ENCODE measurements at places on chromosomes 11 and 22.

- no peak for DNase-seq
Measured at GRCh38 chr11:96197801-96198701, 144.9 kb downstream of the MAML2 start.

GRCh38 chr22:22702237-22703202 is 58.1 kb downstream of the GGTLC2 start:
- DNase-seq: no peak

- no peak for DNase-seq
Measured at GRCh38 chr11:64139049-64139448, 26.9 kb downstream of the MACROD1 start.

DNA sequence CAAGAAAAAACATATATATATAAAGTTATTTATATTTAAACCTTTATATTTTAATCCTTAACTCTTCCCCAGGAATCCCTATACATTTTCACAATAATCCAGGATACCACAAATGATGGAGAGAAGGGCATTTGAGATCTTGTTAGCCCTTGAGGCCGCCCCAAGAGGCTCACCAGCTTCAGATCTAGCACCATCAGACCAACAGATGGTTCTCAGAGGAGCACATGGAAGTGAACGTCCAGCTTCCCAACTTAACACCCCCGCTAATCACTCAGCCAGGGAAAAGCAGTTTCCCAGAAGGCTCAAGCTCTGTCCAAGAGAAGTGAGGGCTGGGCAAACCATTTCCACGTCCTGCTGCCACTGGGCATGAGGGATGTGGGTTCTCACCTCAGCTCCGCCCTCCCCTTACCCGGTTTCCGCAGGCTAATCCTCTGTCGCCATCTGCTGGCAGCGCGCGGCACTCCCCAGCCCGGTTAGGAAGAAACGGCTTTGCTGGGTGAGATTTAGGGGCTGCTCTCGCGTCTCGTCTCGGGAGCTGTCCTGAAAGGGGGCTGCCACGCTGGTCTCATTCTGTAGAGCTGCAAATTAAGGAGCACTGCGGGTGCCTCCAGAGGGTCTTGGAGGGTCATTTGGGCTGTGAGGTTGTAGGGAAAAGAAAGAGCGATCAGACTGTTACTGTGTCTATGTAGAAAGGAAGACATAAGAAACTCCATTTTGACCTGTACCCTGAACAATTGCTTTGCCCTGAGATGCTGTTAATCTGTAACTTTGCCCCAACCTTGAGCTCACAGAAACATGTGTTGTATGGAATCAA is 6.8 kb upstream of the FAM111A start:
- peak; percentile 80 for DNase-seq

- no peak for DNase-seq
Measured at GRCh38 chr11:35107861-35108260, 31.1 kb upstream of the CD44 start.

GRCh38 chr11:36492724-36493304 is 17.3 kb downstream of the TRAF6 start:
- DNase-seq: no peak

DNA sequence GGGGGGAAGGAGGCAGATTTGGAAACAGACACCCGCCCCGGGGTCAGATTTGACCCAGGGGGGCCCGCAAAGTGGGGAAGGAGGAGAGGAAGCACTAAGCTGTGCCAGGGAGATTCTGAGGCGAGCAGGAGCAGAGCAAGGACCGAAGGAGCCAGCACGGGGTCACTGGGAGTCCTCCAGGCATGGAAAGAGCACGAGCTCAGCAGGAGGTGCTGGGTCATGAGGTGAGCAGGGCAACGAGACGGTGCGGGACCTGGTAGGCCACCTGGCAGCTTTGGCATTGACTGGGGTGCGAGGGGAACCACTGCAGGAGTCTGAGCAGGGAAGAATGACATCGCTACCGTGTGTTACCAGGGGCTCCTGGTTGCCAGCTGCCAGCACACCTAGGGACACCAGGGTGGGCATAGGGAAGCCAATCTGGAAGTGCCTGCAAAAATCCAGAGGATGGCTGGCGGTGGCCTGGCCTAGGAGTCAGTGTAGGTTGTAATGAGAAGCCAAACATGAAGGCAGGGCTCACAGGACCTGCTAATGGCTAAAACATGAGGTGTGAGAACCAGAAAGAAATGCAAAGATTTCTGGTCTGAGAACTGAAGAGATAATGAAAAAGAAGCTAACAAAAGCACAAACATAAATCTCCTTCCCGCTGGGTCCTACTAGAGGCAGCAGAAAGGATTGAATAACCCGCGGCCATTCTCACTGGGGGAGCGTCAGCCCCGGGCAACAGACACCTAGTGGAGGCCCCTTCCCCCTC is 63.5 kb downstream of the MICAL3 start:
- no peak for DNase-seq

GRCh38 chr11:46916286-46917108 is 1.9 kb downstream of the LRP4 start:
- no peak for DNase-seq

DNA sequence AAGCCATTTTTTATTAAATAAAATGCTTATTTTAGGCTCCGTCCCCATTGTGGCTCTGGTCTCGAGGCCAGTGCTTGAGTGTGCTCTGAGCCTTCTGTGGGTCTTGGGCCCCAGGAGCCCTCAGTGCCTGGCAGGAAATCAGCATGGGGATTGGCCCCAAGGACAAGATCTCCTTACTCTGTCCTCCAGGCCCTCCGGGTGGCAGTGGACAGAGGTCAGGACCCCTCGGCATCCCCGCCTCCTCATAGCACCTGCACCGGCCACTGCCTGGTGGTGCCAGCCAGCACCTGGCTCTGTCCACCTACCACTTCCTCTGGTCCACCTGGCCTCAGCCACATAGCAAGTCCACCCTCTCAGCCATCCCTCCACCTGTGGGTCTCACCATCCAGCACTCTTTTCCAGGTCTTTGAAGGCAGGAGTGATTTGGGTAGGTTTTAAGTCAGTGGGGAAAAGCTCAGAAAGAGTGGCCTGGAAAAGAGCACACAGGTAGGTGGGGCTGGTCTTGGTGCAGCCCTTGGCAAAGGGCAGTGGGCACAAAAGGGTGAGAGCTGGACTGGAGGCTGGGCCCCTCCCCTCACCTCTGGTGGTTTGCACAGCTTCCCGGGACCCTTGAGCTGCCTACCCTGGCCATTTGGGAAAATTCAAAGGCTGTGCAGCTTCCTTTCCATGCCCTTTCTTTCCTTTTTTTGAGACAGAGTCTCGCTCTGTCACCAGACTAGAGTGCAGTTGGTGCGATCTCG is 3.5 kb downstream of the CLDN5 start:
- no peak for DNase-seq

DNA sequence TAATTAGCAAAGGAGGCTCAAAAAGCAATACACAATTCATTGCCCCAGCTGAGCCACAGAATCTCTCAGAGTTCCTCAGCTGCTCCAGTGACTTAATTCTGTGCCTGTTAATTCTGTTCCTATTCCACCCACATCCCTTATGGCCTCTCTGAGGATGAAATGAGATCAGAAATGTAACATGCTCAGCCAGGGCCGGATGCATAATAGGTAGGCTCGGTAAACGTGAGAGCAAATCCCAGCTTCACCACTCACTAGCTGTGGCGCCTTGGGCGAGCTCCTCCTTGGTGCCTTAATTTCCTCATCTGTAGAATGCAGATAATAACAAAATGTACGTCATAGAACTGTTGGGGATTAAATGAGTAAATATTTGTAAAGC is 42.8 kb upstream of the DKK3 start:
- DNase-seq: no peak

DNA sequence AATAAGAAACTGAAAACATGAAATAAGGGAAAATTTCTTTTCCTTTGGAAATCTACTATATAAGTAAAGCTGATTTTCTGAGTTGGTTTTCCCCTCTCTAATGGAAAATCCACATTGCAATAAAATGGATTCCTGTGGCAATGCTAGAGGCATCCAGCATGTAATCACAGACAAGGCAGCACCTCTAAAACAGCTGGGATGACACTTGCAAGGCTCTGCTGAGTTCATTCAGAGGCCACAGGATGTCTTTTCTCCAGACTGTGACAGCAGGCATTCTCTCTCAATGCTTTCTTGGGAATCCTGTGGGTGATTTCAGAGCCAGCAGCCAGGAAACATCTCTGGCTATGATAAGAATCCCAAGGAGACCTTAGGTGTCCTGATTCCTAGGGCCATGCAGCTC is 201.3 kb upstream of the BLID start:
- DNase-seq: no peak

DNA sequence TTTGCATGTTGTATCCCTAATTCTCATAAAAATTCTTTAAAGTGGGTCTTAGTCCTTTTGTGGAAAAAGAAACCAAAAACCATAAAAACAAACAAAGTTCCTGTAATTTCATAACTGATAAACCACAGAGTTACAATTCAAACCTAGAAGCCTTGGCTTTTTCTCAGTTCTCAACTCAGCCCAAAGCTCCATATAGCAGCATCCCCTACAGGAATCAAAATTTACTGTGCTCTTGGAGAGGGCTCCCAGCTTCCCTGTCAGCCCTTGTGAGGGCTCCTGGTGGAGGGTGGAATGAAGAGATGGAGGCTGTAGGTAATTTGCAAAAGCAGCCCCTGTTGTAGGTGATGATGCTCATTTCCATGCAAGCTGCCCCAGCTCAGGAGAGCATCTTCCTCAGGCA is 506.1 kb upstream of the KIRREL3 start:
- DNase-seq: no peak

GRCh38 chr22:37503850-37504249 is 15.4 kb downstream of the CARD10 start:
- no peak for DNase-seq

- DNase-seq: no peak
Measured at GRCh38 chr11:74989260-74989638, 516 bp downstream of the NEU3 start.

GRCh38 chr11:47345890-47346563 is 6.5 kb downstream of the MYBPC3 start:
- DNase-seq: no peak

GRCh38 chr11:12211331-12212065 is 101.1 kb downstream of the MICAL2 start:
- no peak for DNase-seq

DNA sequence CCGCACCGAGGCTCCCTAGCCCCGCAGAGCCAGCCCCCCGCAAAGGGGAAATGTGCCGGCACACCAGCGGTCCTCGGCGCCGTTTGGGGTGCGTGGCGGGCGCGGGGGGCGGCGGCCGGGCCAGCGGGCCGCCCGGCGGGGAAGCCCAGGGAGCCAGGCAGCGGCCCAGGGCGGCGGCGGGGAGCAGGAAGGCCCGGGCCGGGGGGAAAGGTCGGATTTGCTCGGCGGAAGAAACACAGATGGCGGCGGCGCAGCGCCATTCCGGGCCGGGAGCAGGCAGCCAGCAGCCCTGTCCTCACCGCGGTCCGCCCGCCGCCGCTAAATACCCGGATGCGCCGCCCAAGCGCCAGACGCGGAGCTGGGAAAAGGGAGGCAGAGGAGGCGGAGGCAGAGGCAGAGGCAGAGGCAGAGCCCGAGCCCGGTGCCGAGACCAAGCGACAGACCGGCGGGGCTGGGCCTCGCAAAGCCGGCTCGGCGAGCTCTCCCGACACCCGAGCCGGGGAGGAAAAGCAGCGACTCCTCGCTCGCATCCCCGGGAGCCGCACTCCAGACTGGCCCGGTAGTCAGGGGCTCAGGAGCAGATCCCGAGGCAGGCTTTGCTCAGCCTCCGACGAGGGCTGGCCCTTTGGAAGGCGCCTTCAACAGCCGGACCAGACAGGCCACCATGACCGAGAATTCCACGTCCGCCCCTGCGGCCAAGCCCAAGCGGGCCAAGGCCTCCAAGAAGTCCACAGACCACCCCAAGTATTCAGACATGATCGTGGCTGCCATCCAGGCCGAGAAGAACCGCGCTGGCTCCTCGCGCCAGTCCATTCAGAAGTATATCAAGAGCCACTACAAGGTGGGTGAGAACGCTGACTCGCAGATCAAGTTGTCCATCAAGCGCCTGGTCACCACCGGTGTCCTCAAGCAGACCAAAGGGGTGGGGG is 2.6 kb upstream of the GCAT start:
- DNase-seq: peak; percentile 70

- no peak for DNase-seq
Measured at GRCh38 chr22:42179616-42180015, 49.0 kb upstream of the CYP2D6 start.

- DNase-seq: no peak
Measured at GRCh38 chr11:9577556-9577955, 4.1 kb downstream of the WEE1 start.

DNA sequence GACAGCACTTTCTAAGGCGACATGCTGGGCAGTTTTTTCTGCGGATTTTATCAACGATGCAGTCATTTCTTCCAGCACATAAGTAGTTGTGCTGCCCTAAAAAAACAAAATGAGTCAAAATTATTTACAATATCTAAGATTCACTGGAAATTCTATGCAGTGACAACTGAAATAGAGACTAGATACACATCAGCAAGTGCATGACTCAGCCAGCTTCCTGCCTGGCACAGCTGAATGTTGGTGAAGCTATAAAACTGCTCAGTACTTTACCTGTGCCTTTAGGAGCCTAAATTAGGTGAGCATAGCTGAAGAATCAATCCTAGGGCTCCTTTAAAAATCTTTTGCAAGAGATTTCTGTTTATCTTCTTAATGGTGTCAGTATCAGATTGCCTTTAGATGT is 37.8 kb downstream of the PGR start:
- DNase-seq: no peak

GRCh38 chr22:34847072-34847471 is 218.9 kb upstream of the ISX start:
- no peak for DNase-seq

- no peak for DNase-seq
Measured at GRCh38 chr22:19757140-19757984, 3.2 kb upstream of the TBX1 start.

DNA sequence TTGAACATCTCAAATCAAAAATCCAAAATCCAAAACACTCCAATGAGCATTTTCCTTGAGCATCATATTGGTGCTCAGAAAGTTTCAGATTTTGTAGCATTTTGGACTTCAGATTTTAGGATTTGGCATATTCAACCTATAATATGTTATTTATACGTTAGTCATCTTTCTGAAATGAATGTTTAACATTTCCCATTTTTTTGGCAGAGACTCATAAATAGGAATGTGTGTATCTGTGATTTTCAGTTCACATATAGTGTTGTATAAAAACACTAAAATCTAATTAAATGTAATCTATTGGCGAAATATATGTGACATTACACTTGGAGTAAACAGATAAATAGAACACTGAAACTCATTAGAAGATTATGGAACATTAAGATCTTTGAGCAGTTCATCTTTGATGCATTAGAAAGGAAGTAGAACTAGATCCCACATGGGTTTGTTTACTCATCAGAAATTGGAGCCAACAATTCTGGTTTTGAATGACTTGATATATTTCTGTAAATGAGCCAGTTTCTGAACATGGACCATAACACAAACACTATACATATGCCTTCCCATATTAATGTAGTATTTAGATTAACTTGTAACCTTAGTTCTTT is 153.1 kb downstream of the UVRAG start:
- DNase-seq: no peak
